Endodermal cell (in vitro differentiated cells): ENCODE measurements at places on chromosomes 6 and 20.

DNA sequence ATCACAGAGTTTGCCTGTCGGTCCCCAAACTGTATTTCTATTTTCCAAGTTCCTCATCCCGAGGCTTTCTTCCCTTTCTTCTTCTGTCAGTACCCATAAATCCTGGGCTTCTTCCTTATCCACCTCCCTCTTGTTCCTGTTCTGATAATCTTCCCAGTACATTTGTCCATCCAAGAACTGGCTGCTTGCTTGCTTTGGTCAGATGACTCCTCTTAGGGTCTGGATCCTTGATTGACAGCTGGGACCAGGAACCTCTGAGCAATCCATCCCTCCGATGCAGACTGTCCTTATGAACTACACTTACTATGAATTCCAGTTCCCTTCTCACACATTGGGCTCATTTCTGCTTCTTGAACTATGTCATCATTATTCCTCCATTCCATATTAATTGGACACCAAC, 275.3 kb upstream of the CITED2 start:
- DNase-seq = no peak

GRCh38 chr6:134034478-134034877, 17.9 kb downstream of the SLC2A12 start:
- no peak for DNase-seq

DNA sequence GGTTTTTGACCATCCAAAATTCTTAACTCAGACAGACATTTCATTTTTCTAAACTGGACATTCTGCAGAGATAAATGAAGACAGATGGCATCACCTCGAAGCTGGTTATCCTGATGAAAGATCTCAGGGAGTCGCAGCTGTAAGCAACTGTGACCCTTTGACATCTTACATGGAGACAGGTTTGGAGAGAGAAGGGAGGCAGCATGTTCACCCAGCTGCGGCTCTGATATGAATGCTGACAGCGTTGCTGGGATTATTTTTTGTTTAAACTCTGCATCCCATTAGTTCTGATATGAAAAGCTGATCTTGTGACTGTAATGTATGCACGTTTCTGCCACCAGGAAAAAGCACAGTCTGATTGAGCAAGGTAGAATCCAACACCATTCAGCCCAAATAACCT, 89.4 kb downstream of the C6orf118 start:
- no peak for DNase-seq

DNA sequence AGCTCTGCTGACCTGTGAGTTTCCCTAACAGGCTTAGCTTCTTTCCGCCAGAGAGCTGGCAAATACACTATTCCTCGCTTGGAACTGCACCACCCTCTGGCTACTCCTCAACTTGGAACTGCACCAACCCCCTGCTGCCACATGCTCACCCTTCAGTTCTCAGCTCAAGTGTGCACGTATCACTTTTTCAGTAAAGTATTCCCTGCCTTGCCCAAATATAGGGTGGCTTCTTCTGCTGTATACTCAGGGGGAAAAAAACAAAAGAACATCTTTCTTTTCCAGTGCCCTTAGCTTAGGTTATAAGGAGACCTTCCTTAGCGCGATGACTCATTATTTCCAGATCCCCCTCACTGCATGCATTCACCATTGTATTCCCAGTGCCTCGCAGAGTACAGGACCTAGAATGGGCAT, 21.2 kb downstream of the GNAS-AS1 start:
- no peak for DNase-seq

GRCh38 chr20:59185809-59186208, 22.2 kb downstream of the ZNF831 start:
- no peak for DNase-seq

- DNase-seq = no peak
Observed at GRCh38 chr6:155648301-155648700, 192.7 kb upstream of the NOX3 start.

DNA sequence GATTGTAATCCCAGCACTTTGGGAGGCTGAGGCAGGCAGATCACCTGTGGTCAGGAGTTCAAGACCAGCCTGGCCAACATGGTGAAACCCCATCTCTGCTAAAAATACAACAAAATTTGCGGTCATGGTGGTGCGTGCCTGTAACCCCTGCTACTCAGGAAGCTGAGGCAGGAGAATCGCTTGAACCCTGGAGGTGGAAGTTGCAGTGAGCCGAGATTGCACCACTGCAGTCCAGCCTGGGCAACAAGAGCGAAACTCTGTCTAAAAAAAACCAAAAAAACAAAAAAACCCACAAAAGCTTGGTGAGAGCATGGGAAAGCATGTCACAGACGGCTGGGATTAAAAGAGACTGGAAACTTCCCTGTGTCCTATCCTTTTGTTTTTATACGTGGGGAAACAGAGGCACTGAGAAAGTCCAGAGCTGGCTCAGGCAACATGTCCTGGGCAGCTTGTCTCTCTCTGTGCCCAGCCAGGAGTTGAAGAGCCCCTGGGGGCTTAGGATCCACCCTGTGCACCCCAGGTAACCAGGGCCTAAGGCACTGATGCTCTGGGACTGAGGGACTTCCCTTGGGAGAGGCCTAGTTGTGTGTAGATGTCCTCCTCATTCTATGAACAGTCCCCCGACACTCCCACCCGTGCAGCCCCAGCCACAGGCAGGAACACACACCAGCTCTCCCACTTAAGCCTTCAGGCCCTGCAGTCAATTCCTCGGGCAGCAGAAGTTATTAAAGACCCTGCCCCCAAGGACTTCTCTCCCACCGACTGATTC, 16.0 kb downstream of the CD40 start:
- DNase-seq = no peak

DNA sequence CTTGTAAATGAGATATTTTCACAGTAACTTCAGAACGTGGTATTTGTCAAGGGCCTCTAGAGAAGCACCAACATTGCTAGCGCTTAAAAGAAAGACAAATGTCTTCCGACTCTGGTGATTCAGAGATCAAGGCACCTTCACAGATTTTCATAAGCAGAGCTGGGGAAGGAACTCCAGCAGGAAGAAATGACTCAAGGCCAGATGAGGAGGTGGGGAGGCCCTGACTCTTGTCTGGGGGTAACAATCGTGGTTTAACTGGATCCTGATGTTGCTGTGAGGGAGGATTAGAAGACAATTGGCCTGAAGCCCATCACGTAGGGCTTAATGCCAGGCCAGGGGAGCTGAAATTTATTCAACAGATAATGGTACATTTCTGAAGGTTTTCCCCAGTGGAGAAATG, 122.9 kb upstream of the QKI start:
- no peak for DNase-seq

DNA sequence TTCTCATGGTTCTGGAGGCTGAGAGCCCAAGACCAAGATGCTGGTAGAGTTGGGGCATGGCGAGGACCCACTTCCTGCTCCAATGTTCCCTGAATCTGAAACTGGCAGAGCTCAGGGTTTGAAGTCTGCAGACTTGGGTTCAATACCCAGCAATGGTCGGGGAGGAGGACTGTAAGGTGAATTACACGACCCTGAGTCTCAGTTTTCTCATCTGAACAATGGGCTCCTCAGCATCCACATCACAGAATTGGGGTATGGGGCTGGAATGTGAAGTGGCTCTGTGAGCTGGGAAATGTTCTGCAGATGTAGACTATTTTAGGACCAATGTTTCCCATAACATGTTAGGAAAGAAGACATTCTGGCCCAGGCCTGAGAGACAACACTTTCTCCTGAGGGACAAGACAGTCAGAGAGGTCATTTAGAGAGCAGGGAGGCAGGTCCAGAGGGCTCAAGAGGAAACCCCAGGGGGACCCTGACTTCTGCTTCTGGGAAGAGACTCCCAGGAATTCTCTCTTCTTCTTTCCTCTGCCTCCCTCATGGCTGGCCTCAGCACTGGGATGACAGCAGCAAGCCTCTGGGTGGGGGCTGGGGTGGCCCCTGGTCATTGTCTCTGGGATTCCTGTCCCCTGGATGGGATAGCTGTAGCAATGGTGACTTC, 141.3 kb upstream of the PMEPA1 start:
- peak; percentile 18 for DNase-seq

DNA sequence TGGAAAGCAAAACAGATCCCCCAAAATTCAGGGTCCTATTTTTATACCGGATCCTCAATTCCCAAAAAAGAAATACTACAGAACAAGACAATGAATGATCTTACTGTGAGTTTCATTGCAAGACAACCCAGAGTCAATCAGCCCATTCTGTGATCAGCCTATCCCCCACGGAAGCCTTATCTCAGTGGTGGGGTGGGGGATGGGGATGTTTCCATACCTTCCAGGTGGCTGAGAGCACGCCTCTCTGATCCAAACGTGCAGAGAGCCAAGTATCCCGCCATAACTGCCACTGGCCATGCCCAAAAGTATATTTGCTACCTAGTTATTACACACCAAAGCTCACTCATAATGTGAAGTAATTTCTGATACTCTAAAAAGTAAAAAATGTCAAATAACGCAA, 15.1 kb downstream of the WFDC2 start:
- DNase-seq = peak; percentile 73

GRCh38 chr6:134196568-134197193, 121.2 kb downstream of the SGK1 start:
- no peak for DNase-seq

- peak; percentile 75 for DNase-seq
Observed at GRCh38 chr6:137707590-137708360, 159.3 kb upstream of the TNFAIP3 start.

GRCh38 chr6:167759912-167760311, 66.8 kb upstream of the AFDN start:
- DNase-seq = no peak

DNA sequence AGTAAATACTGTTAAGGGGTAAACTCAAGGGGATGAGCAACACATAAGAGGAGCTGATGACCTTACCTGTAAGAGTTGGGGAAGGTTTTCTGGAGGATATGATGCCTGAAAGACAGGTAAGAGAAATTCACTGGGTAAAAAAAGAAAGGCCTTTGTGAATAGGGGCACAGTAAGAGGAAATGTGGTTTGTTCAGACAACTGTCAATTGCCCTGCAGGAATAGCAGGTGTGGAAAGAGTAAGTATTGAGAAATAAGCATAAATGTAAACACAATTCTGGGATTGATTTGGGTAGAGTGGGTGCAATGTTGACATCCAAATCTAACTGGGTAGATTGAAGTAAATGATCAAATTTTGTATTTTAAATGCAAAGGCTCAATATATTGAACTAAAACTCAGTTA, 670.0 kb downstream of the DHX35 start:
- no peak for DNase-seq

- DNase-seq = no peak
Observed at GRCh38 chr6:110537208-110538123, 61.1 kb upstream of the SLC22A16 start.

DNA sequence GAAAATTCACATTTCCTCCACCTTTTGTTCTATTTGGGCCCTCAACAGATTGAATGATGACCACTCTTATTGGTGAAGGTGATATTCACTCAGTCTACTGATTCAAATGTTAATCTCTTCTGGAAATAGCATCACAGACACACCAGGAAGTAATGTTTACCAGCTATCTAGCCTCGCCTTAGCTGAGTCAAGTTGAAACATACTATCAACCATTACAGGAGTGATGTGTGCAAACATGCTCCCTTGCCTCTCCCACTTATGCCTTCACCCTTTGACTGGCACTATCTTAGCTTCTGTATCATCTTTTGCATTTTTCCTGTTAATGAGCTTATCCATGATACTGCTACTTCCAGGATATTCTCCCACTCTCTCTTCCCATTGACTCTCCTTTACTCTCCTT, 191.9 kb downstream of the CENPW start:
- DNase-seq = no peak

DNA sequence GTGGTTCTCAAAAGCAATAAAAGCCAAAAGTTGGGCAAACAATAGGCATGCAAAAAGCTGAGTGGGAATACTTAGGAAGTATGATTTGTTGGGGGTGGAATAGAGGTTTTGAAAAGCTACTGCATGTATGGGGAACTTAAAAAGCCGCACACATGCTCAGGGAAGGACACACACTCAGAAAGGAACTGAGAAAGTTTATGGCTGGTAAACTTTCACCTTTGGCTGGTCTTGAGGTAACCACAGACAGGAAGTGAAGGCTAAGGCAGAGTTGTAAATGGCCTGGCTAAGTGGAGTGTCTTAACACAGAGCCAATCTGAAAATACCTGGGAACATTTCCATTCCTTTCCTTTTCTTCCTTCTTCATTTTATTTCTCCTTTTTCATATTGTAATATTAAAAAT, 134.5 kb upstream of the EXOC2 start:
- no peak for DNase-seq

GRCh38 chr6:89888871-89889270, 5.4 kb upstream of the GJA10 start:
- no peak for DNase-seq

DNA sequence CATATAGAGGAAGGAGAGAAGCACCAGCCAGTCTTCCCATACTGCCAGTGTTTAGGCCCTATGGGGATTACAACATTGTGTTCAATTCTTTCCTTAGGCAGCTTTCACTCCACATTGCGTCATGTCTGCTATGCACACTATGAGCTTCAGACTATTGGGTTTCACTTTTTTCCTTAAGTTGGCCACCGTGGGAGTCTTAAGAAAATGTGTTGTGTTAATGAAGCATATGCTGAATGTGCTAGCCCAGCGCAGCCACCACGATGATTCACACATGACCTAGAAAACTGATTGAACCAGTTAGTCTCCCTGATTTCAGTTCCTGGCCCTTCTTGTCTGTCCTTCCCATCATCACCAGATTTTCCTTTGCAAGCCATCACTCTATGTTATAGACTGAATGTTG, 21.5 kb downstream of the TUBB2B start:
- peak; percentile 17 for DNase-seq

DNA sequence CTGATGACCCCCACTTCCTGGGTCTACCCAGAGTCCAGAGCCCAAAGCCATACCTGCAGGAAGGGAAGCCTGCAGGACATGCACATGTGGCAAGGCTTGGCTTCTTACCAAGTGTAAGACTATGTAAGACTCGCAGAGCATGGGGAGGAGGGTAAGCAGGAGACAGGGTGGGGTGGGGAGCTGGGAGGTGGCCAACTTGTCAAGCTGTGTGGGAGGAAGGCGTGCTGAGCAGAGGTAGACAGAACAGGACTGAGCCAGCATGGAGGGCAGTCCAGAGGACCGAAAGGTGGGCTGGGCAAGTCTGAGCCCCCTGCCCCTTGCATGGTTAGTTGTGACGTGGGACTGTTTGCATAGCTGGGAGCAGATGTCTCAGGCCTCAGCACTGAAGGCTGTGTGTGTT, 53.4 kb upstream of the RNF24 start:
- DNase-seq = peak; percentile 35

DNA sequence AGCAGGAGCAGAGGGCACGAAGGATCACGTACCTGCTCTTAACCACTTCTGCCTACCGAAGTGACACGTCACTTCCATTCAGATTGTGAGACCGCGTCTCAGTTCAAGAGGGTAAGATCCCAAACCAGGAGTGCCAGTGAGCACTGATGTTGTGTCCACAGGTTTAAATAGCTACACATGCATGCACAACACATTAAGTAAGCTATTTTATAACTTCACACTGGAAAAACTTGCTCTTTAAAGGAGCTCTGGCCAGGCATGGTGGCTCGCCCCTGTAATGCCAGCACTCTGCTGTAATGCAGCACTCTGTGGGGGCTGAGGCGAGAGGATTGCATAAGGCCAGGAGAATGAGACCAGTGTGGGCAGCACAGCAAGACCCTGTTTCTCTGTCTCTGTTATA, 21.1 kb downstream of the ABHD12 start:
- DNase-seq = no peak

GRCh38 chr6:107641500-107641941, 151.6 kb downstream of the SOBP start:
- DNase-seq = no peak

GRCh38 chr6:15730442-15730841, 67.6 kb upstream of the DTNBP1 start:
- no peak for DNase-seq

GRCh38 chr6:151130329-151130728, 109.4 kb upstream of the AKAP12 start:
- no peak for DNase-seq

GRCh38 chr6:43170417-43170930, 595 bp upstream of the SRF start:
- DNase-seq = peak; percentile 90
